Activated naive CD8-positive, alpha-beta T cell treated with anti-CD3 and anti-CD28 coated beads for 36 hours (primary cell): ENCODE measurements at places on chromosomes 5 and 9.
A peak's percentile ranks its signal among the peaks of the same experiment; 100 is the strongest.

DNA sequence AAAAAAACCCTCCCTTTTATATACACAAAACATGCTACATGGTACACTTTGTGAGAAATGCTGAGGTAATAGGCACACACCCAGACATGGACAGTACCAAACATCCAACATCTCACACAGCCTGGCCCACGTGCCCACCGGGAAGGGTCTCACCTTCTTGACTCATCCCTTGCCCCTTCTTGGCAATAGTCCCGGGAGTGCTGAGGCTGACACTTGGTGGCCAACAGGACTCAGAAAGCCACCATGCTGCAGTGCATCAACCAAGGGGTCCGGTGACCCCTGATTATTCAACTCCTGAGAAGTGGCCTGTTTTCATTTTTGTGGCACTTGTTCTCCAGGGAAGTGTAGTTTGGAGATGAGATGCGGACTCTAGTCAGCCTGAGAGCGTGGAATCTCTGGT lies 35.0 kb downstream of the ANGPTL2 start:
- no peak for DNase-seq

DNA sequence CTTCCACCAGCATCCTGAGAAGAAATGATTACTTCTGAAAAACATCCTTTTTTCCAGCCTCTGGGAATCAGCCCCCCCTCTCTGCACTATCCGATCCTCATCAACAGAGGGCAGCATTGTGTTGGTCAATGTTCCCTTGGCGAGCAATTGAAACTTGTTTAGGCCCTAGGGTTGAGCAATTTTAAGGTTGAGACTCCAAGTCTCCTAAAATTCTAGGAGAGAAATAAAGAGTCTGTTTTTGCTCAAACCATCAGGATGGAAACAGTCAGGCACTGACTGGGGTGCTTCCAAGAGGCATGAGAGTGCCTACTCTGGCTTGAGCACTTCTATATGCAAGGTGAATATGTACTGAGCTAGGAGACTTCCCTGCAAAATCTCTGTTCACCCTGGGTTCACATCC lies 12.4 kb upstream of the CYFIP2 start:
- no peak for DNase-seq

DNA sequence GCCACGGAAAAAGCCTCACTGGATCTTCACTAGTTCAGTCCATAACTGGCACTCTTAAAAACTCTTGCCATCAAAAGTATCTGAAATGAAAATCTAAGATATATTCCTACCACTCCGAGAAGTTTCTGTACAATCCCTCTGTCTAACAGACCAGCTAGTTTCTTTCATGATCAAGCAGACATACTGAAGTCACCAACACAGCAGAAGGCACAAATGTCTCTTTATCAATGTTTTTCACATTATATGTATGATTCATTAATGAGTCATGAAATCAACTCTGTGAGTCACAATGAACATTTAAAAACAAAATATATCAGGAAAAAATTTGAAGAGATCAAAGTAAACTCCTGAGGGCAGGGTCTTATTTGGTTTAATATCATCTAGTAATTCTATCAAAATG lies 50.8 kb downstream of the F2R start:
- DNase-seq: no peak

DNA sequence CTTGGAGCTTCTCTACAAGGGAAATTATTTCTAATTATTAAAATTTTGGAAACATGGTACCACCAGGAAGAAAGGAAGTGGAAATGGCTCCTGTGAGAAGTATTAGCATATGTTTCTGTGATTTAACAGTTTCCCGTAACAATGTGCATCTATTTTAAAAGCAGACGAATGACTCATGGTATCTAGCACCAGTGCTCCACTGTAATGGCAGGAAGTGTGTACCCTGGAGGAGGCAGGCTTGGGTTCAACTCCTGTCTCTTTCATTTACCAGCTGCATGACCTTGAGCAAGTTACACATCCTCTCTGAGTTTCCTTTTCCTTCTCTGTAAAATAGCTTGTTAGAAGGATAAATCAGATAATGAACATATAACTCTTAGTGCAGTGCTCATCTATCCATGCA lies 41.0 kb upstream of the ANGPTL2 start:
- no peak for DNase-seq

- DNase-seq: no peak
Measured at GRCh38 chr9:133191989-133192388, 17.1 kb downstream of the OBP2B start.

- DNase-seq: no peak
Measured at GRCh38 chr5:33167541-33167940, 273.2 kb upstream of the TARS1 start.

DNA sequence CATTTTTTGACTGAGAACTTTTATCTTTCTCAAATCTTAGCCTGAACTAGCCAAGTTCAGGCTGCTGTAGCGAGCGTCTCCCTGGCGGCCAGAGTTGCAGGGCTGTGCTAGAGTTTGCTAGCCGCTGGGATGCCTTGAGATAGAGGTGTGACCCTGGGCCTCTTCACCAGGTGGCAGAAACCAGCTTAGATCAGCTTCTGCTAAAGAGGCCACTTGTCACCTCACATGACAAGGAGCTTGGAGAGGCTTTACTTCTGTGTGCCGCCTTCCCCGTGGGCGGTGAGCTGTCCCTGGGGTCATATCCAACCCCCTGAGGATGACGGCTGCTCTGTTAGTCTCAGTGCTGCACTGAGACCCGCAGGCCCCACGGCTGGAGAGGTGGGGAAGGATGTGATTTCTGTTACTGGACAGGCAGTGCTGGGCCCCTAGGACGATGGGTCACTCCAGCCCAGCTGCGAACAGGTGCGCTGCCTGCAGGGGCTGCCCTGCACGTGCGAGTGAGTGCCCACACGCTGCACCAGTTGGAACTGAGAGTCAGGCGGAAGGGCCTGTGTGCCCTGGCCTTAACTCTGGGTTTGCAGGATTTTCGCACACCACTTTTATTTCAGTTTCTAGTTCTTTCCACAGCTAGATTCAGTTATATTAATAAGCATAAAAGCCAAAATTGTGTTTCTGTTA lies 63.8 kb downstream of the EHMT1 start:
- DNase-seq: no peak

- DNase-seq: peak; percentile 54
Measured at GRCh38 chr5:76542887-76543690, 80.1 kb downstream of the F2RL2 start.

GRCh38 chr9:76414661-76415060 lies 20.4 kb upstream of the RFK start:
- DNase-seq: no peak

DNA sequence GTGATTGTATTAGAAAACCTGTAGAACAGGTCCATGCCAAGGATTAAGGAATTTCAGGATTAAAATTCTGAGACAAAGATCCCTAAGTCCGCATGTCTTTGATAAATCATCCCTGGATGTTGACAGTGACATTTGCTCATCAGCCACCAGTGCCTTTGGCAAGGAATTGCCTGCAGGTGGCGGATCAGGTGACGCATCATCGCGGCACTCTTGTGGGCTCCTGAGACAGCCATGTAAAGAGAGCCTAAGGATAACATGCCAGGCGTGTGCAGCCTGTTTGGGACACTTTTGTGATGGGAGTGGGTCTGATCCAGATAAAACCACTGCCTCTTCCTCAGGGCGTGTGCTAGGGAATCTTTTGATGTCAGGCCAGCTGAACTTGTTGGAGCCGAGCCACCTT lies 40.6 kb downstream of the ADCY2 start:
- no peak for DNase-seq

DNA sequence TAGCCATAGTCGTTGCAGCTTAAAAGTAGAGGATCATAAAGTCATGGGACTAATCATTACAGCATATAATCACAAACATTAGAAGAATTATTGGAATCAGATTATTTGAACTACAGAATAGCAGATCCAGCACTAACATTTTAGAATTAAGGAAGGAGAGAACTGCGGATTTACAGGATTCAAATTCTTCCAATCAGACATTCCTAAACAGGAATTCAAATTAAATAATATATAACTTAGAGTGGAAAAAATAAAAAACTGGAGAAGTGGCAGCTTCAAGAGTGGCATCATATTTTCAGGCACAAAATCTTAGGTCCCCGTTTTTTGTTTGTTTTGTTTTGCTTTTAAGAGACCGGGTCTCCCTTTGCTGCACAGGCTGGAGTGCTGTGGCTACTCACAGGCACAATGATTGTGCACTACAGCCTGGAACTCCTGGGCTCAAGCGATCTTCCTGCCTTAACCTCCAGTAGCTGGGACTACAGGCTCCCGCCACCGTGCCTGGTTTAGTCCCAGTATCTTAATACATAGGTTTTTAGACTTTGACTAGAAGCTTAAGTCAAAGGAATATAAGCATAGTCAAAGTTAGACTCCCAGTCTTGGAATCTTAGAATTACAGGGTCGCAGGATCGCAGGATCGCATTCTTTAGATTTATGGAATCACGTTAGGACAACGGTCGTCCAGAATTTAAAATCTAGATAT lies 2.1 kb upstream of the FOXE1 start:
- no peak for DNase-seq

- no peak for DNase-seq
Measured at GRCh38 chr9:28650327-28650726, 1077.0 kb upstream of the C9orf72 start.

GRCh38 chr5:14745753-14746152 lies 81.2 kb downstream of the OTULIN start:
- DNase-seq: peak; percentile 29

DNA sequence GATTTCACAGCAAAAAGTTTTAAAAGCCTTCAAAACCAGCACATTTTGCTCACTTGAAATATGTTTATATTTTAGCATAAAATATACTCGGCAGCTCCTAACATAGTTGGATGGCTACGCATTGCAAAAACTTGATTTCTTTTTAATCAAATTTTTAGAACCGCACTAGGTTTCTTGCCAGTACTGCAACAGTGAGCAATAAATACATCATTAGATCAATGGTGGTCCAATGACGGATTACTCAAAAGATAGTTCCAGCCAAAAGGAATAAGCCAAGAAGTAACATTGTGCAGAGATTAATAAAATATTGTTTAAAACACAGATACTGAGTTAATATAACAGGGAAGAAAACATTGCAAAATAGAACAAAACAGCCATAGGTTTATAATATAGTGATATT lies 5.5 kb downstream of the MARCHF3 start:
- no peak for DNase-seq

DNA sequence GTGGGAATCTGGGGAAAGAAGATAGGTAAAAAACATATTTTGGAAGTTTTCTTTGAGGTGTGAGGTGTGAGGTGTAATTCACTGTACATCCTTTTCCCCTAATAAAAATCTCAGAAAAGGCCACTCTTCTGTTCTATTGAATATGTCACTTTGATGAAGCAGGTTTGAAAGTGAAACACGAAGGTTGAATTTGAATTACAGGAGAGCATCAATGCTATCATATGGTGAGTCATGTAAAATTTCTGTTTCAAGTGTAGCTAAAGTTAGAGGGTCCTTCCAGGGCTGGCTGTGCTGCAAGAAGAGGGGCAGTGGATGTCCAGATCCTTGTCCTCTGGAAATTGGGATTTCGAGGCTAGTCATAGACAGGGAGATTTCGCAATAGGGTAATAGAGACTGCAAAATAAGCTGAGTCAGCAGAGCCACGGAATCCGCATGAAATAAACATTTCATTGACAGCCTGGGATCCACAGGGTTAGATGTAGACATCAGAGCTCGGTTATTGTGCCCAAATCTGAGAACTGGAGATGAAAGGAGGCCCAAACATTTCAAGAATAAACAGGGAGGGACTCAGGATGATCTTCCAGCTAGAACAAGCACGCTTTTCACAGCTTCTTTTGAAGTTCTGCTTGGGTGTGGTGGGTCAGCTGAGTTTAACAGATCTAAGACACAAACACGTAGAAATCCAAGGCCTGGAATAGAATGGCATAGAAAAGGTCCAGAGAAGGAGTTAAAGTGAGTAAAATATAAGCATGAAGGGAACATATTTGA lies 194.4 kb upstream of the CDKN2B start:
- no peak for DNase-seq

DNA sequence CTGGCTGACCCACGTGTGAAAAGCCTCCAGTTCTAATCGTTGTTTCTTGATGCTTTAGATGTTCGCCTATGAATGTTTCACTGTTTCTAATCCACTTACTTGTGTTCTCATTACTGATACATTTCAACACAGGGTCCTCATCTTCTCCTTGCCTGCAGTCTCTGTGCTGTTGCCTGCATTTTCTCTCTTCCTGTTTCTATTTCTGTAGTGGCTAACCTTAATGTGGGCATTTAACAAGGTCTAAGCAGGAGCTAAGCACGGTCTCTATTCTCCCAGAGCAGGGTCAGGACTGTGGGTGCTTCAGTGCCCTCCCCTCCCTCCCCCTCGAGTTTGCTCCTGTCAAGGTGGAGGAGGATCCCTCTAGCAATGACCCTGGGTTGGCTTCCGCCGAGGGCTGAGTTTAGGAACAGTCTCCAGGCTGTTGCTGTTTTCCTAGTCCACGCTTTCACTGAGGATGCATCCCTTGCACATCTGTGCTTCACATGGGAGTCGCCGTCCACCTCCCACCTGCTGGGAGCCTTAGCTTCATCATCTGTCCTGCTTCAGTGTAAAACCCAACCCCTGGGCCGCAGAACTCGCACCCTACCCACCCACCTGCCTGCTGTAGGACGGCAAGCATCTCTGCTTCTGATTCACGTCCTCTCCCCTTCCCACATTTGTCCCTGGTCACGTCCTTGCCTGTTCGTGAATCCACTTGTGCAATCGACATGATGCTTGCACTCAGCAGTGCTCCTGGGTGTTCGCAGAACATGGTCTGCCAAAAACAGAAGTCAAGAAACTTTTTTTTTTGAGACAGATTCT lies 2.4 kb upstream of the EXOC3 start:
- DNase-seq: no peak

DNA sequence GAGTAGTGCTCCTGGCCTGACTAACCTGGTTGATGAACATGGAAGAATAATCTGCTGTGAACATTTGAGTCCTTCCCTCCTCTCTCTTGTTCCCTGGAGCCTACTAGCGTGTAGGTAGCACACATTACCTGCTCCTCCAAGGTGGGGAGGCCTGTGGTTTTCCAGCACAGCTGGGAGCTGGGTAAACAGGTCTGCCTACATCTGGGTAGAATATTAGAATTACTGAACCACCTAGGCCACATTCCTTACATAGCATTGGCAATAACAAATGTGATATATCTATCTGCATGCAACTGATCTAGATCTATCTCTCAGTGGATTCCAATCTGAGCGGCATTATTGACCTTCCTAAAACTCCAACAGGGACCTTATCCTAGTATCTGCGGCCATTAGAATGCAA lies 151.0 kb upstream of the ZNF366 start:
- no peak for DNase-seq

- no peak for DNase-seq
Measured at GRCh38 chr9:114910541-114910940, 19.9 kb downstream of the TNFSF8 start.

DNA sequence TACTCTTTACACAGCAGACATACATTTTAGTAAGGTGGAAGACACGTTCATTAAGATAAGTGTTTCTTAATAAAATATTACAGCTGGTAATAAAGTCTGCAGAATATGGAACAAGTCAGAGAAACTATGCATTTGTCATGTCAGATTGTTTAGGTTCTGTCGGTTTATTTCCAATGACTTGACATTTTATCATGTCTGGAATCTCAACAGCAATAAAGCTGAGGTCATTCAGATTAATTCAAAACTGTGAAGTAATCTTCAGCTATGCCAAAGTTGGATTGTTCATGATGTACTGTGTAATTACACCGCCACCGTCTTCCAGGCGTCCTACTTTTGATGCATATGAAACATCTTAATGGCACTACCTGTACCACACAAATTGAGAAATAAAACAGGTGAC lies 1032.6 kb downstream of the CDH12 start:
- no peak for DNase-seq
